Caki2 (cell line): ENCODE measurements at places on chromosomes 3 and 15. TPM values are rescaled to one million over a fixed set of nuclear protein-coding genes. Genes with fewer than 3 reads are reported as not detected.

GRCh38 chr3:156356537-156357363, 198.2 kb downstream of the SSR3 start:
- DNase-seq, result no peak

DNA sequence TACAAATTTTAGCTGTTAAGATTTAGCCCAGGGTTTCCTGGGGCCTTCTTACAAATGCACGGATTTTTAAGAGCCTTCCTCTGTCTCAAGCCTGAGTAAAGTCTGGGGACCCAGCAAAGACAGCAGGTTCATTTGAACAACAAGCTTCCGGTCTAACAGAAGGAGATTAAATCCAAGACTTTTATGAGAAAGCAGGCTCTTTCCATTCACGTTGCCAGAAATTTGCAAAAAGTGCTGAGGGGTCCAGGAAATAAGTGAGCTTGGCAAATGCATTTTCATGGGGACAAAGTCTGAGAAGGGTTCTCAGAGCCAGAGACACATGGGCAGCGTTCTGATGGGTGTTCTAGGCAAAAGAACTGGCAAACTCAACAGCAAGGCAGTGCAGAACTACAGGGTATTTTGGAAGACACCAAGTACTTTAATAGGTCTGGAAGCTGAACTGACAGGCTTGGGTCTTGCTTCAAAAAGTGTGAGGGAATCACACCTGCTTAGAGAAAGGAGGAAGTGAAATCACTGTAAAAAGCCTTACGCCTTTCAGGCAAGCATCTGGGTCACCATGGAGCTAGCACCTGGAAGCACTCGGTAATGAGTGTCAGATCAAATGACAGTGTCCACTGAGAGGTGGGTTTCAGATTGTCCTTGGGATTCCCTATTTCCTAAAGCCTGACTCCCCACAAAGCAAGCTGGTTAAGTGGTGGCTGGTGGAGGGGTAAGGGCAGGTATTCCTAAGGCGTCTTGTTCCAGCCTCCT, 115.8 kb upstream of the ARHGEF3 start:
- DNase-seq, result no peak

- no peak for DNase-seq
Observed at GRCh38 chr15:94631608-94632007, 400.2 kb downstream of the MCTP2 start.

GRCh38 chr3:88742106-88742505, 365.3 kb upstream of the EPHA3 start:
- no peak for DNase-seq

DNA sequence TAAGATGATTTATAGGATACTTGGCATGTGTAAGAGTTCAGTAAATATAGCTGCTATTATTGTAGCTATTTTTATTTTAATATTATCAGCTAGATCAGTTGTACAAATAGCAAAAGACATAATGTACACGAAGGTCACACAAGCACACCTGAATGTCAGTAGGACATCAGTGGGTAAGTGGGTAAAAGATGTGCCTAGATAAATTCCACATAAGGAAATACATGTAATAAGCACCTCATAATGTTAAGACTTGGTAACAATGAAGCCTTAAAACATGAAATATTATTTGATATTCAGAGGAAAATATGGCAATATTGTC, 41.5 kb downstream of the ABHD2 start:
- no peak for DNase-seq

TMEM42 gene
- total RNA-seq, result 8.9 and 18.6 TPM in 2 replicates
